BJ (cell line): ENCODE measurements at places on chromosomes 11 and 22. TPM values are rescaled to one million over a fixed set of nuclear protein-coding genes. Genes with fewer than 3 reads are reported as not detected.

DNA sequence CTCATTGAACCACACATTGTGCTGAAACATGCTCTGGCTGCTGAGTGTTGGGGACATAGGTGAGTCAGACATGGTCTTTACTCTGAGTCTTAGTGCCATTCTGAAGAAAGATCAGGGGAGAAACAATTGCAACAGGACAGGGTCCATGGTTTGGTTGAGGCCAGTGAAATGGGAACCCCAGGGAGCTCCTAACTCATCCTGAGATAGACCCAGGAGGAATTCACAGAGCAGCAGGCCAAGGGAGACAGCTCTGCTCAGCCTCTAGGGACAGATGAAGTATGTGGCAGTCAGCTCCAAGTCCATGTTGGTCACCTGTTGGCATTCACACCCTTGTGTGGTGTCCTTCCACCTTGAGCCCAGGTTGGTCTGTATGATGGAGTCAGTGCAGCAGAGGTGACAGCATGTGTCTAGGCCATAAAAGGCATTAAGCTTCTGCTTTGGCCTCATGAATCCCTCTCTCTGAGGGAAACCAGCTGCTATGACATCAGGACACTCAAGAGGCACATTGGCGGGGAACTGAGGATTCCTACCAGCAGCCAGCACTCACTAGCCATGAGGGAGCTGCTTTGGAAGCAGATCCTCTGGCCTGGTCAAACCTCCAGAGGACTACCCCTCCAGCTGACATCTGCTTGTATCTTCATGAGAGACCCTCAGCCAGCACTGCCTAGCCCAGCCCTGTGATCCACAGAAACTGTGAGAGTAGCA, 50.3 kb upstream of the MYEOV start:
- DNase-seq: no peak

Gene GRM5
- polyA plus RNA-seq: not detected in 2 replicates

- DNase-seq: no peak
Measured at GRCh38 chr11:117557361-117557760, 229.7 kb downstream of the CEP164 start.

Gene PIM3
- 5.8 and 8.3 TPM in 2 replicates for polyA plus RNA-seq

GRCh38 chr11:58742981-58743880, 11.5 kb upstream of the GLYAT start:
- no peak for DNase-seq

Gene CASP5
- polyA plus RNA-seq: not detected in 2 replicates

DNA sequence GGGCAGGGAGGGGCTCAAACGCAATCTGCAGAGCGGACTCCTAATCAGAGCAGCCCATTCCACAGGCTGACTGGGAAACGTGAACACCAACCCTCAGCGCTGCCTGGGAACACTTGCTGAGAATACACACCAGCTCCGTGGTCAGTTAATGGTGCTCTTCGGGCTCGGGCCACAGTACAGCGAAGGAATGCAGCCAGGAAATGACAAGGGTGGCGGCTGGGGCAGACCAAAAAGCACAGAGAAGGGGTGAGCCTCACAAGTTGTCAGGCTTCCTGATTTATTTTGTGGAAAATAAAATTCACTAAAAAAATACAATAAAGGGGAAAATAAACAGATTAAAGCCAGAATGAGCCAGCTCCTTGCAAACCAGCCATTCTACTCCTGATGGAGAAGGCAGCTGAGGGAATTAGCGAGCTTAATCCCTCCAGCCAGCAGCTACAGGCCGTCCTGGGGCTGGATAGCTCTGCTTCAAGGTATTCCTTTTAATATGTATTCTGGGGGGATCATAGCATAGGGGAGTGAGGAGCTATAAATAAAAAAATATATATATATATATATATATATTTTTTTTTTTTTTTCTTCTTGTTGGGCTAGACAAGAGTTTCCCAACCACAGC, 165.5 kb upstream of the NTM start:
- DNase-seq: no peak

Gene EHBP1L1
- 17.9 and 30.9 TPM in 2 replicates for polyA plus RNA-seq

DNA sequence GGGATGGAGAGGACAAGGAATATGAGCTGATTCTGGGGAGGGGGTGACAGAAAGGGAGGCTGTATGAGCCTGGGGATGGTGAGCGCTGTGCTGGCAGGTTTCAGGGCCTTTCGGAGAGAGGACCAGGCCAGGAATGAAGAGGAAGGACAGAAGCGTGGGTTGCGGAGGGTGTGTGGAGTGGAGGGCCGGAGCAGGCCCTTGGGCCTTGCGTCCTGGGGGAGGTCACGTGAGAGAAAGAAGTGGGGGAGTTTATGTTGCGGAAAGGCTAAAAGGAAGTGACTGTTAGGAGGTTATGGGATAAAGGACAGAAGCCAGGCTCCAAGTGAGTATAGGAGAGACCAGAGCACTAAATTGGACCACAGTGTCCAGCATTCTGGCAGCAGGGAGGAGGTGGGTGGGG, 17.5 kb downstream of the BCR start:
- no peak for DNase-seq
